NCI-H1417 treated with DMSO at 0.1 percent for 48 hours (cell line): ENCODE measurements at places on chromosomes 4 and X.
A peak's percentile ranks its signal among the peaks of the same experiment; 100 is the strongest.

GRCh38 chr4:111793433-111794091 is 351.7 kb upstream of the FAM241A start:
- DNase-seq, result no peak

DNA sequence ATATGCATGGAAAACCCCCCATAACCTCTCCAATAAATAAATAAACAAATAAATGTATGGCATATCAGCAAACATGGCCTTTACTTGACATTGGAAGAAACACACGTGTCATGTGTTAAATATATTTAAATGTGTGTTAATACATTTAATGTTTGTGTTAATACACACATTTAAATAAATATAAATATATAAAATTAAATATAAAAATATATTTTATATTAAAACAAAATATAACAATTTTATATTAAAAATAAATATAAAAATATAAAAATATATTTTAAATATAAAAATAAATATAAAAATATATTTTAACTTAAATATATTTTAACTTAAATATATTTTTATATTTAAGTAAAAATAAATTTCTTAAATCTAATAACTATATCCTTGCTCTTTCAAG is 187.6 kb upstream of the CXXC4 start:
- DNase-seq, result no peak

- DNase-seq, result no peak
Observed at GRCh38 chrX:9285342-9285771, 179.5 kb upstream of the TBL1X start.

GRCh38 chr4:13968723-13969122 is 341.2 kb upstream of the BOD1L1 start:
- no peak for DNase-seq

DNA sequence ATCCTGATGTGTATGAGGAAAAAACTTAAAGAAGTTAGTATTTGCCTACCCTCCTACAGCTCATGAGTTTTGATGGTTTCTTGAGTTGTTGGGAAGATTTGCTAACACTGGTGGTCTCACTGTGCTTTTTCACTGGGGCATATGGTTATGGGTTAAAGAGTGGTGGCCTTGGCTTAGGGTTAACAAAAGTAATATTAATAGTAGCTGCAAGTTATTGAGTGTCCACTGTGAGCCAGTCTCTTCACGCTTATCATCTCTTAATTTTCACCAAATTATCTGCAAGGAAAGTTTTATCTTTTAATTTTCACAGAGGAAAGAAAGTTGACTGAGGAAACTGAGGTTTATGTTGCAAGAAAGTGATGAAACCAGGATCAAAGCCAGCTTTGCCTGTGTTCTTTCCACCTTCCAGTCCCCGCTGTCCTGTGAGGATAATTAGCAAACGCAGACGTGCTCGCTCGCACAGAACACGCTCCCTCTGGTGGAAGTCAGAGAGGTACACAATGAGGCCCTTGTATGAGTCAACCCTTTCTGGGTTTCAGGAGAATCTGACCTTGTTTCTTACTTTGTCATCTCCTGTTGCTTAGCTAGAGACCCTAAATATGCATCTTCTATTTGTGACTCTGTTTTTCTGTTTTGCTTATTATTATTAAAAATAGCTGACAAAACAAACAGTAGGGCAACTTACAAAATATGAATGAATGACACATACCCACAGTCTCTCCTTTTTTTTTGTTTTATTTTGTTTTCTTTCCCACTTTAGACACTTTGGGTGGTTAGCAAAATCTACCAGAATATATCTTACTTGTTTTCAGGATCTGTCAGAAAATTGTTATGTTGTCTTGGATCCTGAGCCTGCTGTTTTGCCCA is 94.3 kb downstream of the DDIT4L start:
- peak; percentile 0 for DNase-seq

DNA sequence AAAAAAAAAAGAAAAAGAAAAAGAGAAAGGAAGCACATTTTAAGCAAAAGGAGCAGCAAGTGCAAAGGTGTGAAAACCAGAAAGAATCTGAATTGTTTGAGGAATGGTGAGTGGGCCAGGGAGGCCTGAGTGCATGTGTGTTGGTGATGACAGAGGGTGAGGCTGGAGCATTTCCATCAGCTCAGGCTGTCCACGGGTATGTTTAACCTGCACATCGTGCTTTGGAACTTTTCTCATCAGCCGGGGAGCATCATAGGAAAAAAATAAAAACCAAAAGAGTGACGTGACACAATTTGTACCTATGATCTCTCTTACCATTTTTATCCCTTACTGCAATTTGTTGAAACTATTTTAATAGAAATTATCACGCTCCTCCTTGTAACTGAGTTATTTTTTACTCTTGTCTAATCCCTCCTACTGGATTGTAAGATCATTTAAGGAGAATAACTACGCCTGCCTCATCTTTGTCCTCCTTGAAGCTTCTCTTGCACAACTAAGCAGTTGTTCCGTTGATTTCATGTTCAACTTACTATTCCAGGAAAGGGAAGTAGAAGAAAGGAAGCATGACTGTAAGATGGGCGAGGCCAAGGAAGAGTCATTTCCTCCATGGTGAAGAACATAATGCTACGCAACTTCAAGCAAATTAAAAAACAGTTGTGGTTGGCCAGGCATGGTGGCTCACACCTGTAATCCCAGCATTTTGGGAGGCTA is 7.0 kb downstream of the PALLD start:
- DNase-seq, result no peak

GRCh38 chrX:13968198-13968597 is 61.5 kb downstream of the GEMIN8 start:
- DNase-seq, result no peak

DNA sequence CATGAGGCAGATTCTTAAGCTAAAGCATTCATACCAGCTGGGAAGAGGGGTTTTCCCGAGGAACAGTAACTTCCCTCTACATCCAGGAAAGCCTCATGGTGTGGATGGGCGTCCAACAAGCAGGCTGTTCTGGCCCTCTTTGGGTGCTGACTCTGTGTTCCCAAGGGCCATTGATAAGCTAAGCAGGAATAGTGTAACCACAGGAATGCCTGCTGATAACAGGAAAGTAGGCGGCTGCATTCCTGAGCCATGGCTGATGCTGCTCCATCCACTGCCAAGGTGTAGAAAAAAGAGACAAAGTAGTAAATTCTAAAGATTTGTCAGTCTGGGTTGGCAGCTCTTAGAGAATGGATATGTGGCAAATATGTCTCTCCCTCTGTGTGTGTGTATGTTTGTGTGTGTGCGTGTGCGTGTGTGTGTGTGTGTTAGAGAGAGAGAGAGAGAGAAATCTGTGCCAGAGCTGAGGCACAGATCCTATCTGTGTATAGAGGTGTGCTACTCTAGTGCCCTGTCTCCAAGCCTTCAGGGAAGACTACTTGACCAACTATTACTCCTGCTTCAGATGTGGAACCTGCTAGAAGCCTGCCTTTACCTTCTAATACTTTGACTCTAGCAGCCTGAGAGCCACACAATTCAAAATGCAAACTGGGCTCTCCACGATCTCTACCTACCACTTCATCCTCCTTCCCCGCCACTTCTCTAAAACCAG is 353.1 kb upstream of the NR3C2 start:
- no peak for DNase-seq

- DNase-seq, result peak; percentile 49
Observed at GRCh38 chr4:111854494-111855087, 290.7 kb upstream of the FAM241A start.

GRCh38 chrX:37818031-37818430 is 29.3 kb downstream of the DYNLT3 start:
- no peak for DNase-seq

GRCh38 chrX:96924581-96924980 is 40.9 kb downstream of the RPA4 start:
- no peak for DNase-seq

- DNase-seq, result no peak
Observed at GRCh38 chr4:150176547-150176946, 98.3 kb downstream of the DCLK2 start.

DNA sequence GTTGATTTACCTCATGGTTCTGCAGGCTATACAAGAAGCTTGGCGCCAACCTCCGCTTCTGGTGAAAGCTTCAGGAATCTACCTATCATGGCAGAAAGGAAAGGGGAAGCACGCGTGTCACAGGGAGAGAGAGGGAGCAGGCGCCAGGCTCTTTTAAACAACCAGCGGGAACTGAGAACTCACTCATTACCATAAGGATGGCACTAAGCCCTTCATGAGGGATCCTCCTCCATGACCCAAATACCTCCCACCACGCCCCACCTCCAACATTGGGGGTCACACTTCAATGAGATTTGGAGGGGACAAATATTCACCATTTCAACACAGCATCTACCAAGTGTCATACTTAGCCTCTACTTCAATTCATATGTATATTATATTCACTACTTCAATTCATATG is 18.8 kb upstream of the TBC1D8B start:
- no peak for DNase-seq

DNA sequence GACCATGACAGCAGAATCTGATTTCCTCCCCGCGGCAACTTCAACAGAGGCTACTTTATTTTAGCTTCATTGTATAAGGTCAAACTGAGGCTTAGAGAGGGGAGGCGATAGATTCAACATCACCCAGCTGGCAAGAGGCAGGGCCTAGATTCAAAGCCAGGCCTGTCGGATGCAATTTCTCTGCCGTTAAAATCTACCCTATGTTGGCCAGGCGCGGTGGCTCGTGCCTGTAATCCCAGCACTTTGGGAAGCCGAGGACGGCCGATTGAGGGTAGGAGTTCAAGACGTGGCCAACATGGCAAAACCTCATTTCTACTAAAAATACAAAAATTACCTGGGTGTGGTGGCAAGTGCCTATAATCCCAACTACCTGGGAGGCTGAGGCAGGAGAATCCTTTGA is 182.2 kb downstream of the BCOR start:
- no peak for DNase-seq

GRCh38 chrX:74195605-74196004 is 108.4 kb upstream of the ZCCHC13 start:
- DNase-seq, result no peak

DNA sequence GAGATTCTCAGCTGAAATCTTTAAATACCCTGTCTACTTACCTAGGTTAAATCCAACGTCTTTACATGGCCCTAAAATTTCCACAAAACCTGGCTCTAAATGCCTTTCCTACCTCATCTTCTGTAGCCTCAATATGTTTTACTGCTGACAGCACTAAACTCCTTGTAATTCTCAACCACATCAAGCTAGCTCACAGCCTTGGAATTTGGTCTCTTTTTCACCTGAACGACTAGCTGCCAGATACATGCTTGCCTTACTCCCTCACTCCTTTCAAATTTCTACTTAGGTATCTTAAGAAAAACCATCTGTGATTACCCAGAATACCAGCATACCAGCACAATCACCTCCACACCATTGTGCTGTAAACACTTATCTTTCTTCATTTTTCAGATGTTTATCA is 635.6 kb upstream of the PCDH10 start:
- no peak for DNase-seq

DNA sequence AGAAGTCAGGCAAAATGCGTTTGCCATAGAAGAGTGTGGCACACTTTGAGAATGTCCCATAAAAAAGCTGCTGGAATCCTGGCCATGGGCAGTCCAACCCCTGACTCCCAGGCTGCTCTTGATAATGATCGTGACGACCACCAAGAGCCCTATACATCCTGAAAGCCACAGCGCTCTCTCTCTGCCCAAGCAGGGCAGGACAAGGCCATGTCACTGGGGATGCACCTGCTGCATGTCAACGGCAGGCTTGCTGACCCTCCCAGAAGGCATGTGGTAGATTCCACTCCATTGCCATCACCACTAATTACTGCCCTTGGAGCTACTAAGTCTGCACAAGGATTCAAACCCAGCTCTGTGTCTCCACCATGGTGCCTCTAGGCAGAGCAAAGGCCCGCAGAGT is 144.5 kb downstream of the EVC2 start:
- DNase-seq, result no peak

- no peak for DNase-seq
Observed at GRCh38 chr4:17094876-17095210, 196.4 kb upstream of the LDB2 start.

GRCh38 chrX:15864023-15864422 is 9.4 kb upstream of the AP1S2 start:
- no peak for DNase-seq

GRCh38 chrX:115147220-115147619 is 42.0 kb upstream of the RBMXL3 start:
- no peak for DNase-seq

DNA sequence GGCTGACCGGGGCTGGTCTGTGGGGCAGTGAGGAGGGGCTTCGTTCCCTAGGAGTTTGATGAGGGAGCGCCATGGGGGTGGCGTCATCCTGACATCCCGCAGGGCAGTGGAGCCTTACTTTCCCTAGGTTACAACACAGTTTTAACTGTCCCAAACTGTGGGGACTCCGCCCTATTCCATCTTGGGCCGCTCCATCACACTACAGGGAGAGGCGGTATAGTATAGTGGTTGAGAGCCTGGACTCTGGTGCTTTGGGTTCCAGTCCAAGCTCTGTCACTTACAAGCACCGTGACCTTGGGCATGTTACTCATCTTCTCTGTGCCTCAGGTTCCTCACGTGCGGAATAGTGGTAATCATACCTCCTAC is 44.2 kb downstream of the ZNF185 start:
- DNase-seq, result no peak
